ENCODE measurements at places on chromosomes 2 and 18.
A peak's percentile ranks its signal among the peaks of the same experiment; 100 is the strongest.

GRCh38 chr2:45786836-45787357, 135.4 kb downstream of the PRKCE start:
- no peak for DNase-seq

DNA sequence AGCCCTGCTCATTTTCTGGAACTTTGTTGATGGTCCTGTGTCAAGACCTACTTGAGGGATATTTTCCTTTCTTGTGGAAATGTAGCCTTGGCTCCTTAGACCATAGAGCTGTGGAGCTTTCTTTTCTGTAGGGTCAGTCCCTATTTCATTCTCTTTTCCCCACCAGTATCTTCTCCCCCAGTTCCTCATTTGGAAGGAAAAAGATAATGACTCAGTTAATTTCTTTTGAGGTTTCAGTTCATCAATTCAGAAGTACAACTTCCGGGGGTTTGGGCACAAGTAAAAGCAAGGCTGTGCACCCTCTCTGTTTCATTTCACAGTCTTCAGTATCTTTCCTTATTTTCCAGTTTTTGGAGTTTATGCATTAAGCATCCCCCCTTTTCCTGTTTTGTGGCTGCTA, 70.7 kb downstream of the CDC42EP3 start:
- no peak for DNase-seq

DNA sequence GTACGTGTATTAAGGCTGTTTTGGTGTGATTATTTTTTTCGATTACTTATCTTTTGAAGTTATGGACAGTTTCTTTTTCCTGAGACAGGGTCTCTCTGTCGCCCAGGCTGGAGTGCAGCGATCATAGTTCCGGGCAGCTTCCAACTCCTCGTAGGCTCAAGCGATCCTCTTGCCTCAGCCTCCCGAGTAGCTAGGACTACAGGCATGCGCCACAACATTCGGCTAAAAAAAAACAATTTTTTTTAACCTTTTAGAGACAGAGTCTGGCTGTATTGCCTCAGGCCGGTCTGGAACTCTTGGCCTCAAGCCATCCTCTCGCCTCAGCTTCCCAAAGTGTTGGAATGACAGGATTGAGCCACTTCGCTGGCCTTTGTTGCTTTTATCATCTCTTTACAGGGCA, 945 bp downstream of the HAT1 start:
- DNase-seq: no peak

DNA sequence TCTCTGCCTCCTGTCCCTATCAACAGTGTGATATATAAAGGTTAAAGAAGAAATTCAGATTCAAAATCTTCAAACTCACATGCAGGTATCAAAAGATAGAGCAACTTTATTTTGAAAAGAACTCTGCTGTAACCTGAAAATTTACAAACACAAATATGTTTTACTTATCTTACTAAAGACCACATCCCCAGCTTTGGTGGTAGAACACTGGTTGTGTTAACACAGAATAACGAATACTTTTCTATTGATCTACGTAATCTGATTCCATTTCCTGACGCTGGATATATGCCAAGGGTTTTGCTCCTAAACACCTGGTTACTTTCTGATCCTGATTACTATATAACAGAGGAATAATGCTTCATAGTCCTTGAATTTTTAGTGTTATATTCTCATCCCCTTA, 23.1 kb upstream of the SLC39A10 start:
- no peak for DNase-seq

- DNase-seq: no peak
These were observed 9.0 kb downstream of the HNMT start for GRCh38 chr2:137973280-137973679.

DNA sequence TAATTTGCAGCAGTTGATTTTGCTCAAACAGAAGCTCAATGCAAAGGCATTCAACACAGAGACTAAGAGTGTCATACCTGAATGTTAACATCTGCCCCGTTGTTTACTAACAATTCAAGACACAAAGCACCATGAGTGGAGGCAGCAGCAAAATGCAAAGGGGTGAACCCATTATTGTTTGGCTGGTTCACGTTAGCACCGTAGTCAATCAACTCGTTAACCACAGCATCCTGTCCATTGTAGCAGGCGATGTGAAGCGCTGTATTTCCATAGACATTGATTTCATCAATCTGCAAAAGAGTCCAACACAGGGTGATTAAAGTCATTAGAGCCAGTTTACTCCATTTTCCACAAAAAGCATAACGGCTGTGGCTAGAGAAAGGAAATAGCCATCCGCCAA, 189.3 kb downstream of the ANKRD44 start:
- DNase-seq: no peak

DNA sequence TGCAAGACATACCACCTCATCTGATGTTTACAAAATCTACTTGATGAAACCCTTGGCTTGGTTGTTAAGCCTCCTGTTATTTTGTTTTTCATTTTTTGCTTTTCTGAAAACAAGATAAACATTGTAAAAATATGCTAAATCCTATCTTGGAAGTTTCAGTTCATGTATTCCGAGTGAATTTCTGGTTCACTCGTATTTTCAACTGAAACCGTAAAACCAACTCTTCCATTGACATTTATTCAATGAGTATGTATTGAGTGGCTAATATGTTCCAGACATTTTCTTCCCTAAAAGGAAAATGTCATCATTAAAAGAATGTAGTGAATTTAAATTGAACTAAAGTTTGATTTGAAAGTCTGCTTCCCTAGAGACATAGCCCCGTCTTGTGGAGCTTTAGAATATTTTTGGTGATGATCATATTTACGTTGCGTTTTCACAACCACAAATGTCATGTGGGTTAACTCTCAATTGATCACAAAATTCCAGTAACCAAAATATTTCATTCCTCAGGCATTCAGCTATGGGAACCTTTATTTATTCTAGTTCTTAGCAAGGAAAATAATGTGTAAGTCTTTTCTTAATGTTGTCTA, 204.2 kb downstream of the MBD2 start:
- DNase-seq: no peak

- DNase-seq: no peak
These were observed 34.5 kb downstream of the STK39 start for GRCh38 chr2:168212866-168213265.

GRCh38 chr2:6750411-6751158, 115.1 kb downstream of the CMPK2 start:
- no peak for DNase-seq

GRCh38 chr2:231270221-231271114, 72.0 kb downstream of the ARMC9 start:
- no peak for DNase-seq

GRCh38 chr2:46351098-46351749, 54.0 kb downstream of the EPAS1 start:
- DNase-seq: no peak

DNA sequence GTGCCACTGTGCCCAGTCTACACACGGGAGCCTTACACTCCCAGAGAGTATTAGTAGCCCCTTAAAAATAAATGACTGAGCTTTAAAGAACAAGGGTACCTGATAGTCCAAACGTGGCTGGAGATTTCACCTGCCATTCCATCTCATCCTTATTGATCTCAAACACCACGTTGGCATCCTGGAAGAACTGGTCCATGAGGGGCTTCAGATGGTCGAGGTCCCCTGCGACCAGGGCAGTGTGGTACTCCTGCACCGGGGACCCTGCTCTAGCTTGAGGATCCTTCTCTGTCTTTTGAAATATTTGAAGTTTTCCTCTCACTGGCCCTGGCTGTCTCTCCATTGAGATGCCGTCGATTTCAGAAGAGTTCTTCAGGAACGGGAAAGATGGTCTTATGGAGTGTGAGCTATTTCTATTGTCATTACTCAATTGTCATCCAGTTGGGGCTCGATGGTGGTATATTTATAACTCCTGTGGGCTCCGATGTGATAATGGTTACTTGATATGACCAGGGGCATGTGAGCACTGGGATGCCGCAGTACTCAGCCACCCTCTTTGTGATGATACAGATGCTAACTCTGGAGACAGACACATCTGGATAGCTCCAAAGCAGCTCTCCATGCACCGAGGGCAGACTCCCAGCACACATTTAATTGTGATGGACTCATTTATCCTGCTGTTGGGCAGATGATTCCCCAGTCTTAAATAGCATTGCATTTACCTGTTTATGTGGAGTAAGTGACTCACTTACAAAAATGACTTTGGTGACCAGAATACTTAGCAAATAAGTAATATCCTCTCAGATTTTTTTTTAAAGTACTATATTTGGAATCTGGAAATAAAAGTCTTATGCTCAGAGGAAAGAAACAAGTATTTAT, 22.8 kb downstream of the ASB18 start:
- no peak for DNase-seq

- DNase-seq: no peak
These were observed 38.8 kb downstream of the ZNF519 start for GRCh38 chr18:14093307-14093915.

DNA sequence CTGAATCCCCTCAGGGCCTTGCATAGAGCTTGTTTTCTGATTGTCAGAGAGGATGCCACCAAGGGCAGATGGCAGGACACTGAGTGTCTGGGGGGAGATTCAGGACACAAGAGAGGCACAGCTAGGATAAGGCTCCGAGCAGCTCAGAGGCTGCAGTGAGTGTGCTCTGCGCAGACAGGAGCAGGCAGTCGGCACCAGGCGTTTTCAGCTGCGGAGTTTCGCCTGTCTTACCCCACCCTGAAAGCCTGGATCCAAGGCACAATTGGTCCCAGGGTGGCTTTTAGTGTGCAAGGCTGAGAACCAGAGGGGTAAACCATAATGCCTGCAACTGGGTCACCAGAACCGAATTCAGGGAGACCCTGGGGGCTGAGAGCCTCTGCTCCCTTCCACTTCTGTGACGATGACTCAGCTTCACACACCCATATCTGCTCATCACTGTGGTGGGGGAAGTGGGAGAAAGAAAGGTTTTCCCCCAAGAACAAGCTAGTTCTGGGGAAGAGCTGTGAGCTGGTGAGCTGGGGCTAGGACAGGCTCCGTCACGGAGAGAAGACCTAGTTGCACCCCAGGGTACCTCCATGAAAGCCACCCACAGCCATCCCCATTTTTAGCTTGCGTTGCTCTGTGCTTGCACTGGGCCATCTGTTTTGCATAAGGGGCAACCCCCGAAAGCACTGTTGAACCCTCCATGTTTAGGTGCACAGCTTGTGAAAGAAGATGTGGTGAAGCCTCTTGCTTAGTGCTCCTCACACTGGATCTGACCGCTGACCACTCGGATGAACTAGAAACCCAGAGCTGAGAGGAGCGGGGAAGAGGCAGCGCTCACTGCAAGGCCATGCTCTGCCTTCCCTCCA, 173.7 kb downstream of the CELF4 start:
- no peak for DNase-seq

DNA sequence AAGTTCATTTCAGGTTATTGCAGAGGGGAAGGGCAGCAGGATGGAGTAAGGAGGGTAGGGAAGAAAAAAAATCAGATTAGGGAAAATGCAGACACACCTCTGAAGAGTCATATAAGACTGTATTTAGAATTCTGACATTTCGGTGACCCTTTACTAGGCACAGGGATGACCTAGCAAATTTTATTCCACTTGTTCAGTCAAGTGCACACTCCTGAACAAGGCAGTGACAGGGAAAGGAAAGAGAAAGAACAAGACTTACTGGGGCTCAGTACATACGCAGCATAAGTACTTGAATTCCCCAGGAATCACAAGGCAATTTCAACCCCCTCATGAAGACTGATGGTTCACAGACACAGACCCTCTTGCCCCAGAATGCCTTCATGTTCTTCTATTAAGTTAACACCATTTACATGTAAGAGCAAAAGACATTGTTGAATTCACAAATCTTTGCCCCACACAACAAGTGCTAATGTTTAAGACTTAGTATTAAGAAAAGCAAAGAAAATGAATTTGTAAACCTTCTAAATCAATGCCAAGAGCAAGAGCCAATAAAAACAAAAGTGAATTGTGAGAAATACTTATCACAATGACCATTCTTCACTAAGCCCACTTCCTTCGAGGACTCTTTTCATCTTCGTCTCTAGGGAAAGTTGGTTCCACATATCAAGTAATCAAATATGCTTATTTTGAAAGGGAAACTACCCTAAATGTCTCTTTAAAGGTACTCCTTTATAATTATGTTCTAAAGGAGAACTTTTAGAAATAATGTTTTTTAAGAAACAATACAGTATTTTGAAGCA, 47.0 kb downstream of the COBLL1 start:
- DNase-seq: no peak

GRCh38 chr2:69770193-69770702, 28.3 kb downstream of the ANXA4 start:
- DNase-seq: peak; percentile 23

DNA sequence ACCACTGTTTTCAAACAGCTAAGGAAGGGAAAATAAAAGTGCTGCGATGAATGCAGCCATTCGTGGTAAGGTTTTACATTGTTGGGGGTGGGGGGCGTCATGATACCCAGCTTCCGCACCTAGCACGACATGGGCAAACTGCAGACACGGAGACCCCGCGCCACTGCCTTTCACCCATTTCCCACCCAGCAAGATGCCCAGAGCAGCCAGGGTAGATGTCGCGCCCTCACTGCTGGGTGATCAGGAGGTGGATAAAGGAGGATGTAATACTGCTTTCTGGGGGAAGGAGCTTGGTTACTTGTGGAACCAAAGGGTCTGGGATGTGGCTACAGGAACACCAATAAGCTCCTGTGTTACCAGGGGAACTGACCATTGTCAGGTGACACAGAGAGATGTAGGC, 138.4 kb downstream of the ZNF516 start:
- no peak for DNase-seq

DNA sequence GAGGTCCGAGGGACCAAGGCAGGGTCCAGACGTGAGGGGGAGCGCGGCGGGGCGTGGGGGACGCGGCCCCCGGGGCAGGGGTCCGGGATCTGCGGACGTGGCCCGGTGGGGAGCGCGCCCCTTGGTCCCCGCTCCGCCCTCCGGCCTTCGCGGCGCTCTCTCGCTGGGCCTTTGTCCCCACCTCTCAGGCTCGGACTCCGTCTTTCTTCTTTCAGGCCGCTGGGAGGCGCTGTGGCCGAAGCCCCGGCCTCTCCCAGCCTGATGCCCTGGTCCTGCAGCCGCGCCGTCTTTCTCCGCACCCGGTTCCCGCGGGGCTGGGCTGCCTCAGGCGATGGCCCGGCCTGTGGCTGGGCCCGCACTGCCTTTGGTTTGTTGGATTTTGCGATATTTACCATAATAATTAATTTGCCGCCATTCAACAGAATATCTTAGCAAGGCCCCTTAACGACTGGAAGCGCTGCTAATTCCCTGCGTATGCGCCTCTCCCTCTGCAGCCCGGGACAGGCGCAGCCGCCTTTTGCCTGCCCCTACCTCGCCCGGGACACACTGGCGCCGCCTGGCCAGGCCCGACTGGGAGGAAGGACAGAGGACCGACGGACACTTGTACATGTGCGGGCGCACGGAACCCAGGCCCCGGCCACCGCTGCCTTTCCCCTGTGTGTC, 10.8 kb downstream of the SIX3 start:
- no peak for DNase-seq

GRCh38 chr2:98172150-98172765, 85.3 kb downstream of the VWA3B start:
- DNase-seq: no peak

DNA sequence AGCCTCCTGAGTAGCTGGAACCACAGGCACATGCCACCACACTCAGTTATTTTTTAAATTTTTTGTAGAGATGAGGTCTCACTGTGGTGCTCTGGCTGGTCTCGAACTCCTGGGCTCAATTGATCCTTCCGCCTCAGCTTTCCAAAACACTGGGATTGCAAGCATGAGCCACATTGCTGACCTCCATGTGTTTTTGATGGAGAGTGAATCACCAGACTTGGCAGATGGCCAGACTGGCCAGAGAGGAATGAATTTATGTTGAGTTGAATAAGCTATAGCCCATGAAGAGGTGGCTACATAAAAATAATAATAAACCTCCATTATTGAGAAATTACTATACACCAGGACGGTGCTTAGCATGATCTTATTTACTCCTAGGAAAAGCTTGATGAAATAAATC, 91.5 kb downstream of the MREG start:
- DNase-seq: no peak

All from GDM1 (cell line).